ENCODE measurements at places on chromosomes 5 and 9. TPM values are rescaled to one million over a fixed set of nuclear protein-coding genes. Genes with fewer than 3 reads are reported as not detected.

The MYMK gene
- not detected for total RNA-seq

The NEURL1B gene
- total RNA-seq, result 0.37 TPM

The TMEM215 gene
- not detected for total RNA-seq

The ACSL6 gene
- 34.0 TPM for total RNA-seq

The CDH12 gene
- total RNA-seq, result not detected

DNA sequence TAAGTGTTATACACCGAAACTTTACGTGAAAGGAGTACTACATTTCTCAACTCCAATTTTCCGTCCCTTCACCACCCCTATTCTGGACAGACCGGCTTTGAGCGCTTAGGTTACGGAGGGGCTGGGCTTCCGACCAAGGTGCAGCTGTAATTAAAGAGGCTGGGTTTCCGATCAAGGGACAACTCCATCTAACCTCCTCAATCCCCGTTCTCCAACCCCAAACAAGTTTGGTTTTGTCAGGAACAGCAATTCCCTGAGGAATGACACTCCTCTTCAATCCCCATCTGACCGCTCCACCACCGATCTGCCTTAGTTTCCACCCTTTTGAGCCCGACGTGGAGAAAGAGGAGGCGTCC lies 577 bp downstream of the TUT7 start:
- H3K4me3 ChIP-seq, result peak overlapping the region; percentile 94
- no peaks in the 10 kb centered on the region for H3K27me3 ChIP-seq
- no peak for DNase-seq
- H3K27ac ChIP-seq, result peak overlapping the region; percentile 98

DNA sequence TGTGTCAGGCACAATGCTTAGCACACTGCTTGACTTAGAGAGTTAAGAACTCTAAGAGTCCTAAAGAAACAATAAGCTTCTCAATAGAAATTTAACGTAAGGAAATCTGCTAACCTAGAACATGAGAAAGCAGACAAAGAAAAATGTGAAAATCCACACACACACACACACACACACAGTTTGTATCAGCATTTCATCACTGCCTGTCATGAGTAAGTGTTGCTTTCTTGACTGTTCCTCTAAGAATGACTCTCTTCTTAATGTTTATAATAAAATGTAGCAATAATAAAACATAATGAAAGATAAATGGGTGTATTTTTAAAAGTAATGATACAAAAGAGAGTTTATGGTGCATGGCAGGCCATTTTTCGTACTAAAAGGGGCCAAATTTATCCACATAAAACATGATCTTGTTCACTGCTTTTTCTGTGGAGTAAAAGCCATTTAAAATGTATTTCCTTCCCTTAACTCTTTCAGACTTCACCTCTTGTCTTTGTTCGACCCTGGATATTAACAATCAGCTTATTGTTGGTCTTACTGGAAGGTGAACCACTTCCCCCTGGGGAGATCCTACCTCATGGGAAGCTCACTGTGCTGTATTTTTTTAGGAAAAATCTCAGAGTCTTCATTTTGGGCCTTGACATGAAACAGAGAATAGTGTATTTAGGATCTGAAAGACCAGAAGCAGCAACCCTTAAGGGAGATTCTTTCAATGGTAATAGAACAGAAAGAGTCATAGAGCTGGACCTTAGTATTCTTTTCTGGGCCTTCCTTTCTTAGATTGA lies 107.3 kb upstream of the ANKRD55 start:
- no peak overlapping the region for H3K4me3 ChIP-seq
- H3K4me1 ChIP-seq, result peaks cover 5% of the 10 kb centered on the region
- H3K27ac ChIP-seq, result no peak overlapping the region
- no peaks in the 10 kb centered on the region for H3K27me3 ChIP-seq

DNA sequence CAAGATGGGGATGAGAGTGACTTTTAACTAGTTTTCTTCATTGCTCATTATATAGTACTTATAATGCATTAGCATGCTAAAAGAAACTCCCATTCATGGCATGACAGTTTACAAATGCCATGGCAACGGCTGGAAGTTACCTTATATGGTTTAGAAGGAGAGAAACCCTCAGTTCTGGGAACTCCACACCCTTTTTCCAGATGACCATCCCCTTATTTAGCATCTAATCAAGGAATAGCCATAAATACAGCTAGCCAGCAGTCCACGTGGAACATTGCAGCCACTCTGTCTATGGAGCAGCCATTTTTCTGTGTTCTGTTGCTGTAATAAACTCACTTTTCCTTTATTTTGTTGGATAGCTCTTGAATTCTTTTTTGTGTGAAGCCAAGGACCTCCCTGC lies 1137.8 kb downstream of the CDH18 start:
- no peaks in the 10 kb centered on the region for H3K4me1 ChIP-seq
- no peak overlapping the region for H3K27ac ChIP-seq
- no peaks in the 10 kb centered on the region for H3K36me3 ChIP-seq

DNA sequence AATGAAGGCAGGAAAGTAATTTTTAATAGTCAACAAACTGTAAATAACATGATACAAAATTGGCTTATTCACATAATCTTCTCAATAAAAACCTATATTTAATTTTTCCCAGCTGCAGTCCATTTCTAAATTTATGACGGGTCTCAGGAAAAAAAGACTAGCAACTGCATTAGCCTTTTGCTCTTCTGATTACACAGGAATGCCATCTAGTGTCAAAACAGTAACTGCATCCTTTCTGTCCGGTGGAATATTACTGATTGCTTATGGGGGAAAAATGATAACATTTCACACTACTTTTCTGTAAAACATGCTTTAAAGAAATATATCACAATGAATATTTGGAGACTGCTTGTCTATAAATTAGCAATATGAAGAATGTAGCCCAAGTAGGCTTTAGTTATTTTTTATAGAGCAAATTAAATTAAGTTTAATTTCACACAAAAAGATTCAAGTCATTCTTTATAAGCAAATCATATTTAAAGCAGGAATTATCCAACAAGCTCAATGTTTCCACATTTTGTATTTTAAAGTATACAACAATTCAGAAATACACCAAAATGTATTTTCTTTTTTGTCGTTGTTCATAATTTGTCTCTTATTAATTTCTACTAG lies 534.7 kb downstream of the CDH10 start:
- DNase-seq, result no peak
- H3K27me3 ChIP-seq, result no peaks in the 10 kb centered on the region
- H3K36me3 ChIP-seq, result no peaks in the 10 kb centered on the region
- no peak overlapping the region for H3K4me3 ChIP-seq
- no peak overlapping the region for H3K27ac ChIP-seq
- H3K4me1 ChIP-seq, result no peaks in the 10 kb centered on the region

DNA sequence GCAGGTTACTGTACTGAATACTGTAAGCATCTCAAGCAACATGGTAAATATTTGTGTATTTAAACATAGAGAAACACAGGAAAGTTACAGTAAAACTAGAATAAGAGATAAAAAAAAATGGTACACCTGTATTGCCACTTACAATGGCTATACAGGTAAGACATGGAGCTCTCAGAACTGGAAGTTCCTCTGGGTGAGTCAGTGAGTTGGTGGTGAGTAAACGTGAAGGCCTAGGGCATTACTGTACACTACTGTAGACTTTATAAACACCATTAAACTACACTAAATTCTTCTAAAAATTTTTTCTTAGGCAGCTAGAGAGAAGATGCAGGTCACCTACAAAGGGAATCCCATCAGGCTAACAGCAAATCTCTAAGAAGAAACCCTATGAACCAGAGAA lies 872.9 kb downstream of the TAF11L14 start:
- H3K4me3 ChIP-seq, result no peak overlapping the region
- DNase-seq, result no peak
- no peak overlapping the region for H3K27ac ChIP-seq
- H3K4me1 ChIP-seq, result no peaks in the 10 kb centered on the region

GRCh38 chr9:27151693-27152404 lies 42.8 kb downstream of the TEK start:
- H3K27me3 ChIP-seq, result peaks cover 3% of the 10 kb centered on the region
- no peaks in the 10 kb centered on the region for H3K36me3 ChIP-seq
- no peak for DNase-seq
- H3K4me1 ChIP-seq, result no peaks in the 10 kb centered on the region
- H3K4me3 ChIP-seq, result no peak overlapping the region
- H3K27ac ChIP-seq, result no peak overlapping the region

- no peak overlapping the region for H3K4me3 ChIP-seq
- H3K36me3 ChIP-seq, result peaks cover 56% of the 10 kb centered on the region
- no peak for DNase-seq
- H3K4me1 ChIP-seq, result peaks cover 44% of the 10 kb centered on the region
Measured at GRCh38 chr5:32276173-32276853, 36.4 kb downstream of the MTMR12 start.

DNA sequence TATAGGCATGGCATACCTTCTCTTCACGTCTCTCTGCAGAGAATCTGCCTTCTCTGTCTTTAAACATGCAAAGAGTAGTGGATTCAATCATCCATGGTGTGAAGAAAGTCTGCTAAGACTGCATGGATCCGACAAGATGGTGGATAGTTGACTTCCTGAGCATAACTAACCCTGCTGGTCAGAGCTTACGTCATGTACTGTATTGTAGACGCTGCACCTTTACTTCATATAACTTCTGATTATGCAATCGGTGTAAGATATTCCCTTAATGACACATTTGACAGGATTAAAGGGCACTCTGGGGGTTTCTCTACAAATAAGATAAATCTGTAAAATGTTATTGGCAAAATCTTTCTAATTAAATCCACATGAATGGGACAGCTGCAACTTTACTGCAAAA lies 240.3 kb upstream of the NREP start:
- H3K27me3 ChIP-seq, result no peaks in the 10 kb centered on the region
- H3K27ac ChIP-seq, result no peak overlapping the region
- DNase-seq, result no peak

GRCh38 chr5:168790002-168790635 lies 211.0 kb upstream of the PANK3 start:
- DNase-seq, result no peak
- peaks cover 32% of the 10 kb centered on the region for H3K4me1 ChIP-seq
- H3K27ac ChIP-seq, result no peak overlapping the region
- no peak overlapping the region for H3K4me3 ChIP-seq
- peaks cover 19% of the 10 kb centered on the region for H3K36me3 ChIP-seq

All from activated T-helper 2 cell treated with anti-CD3 and anti-CD28 coated beads, Interferon-gamma antibody, Interleukin-2, Interleukin-4, amounts not matched to agents 10 μg/mL and 5 μg/mL and 100 μg/mL, durations not matched to agents 14 hours and 24 hours and 36 hours (primary cell).